HL-60 (cell line): ENCODE measurements at places on chromosomes 16 and 17.
A peak's percentile ranks its signal among the peaks of the same experiment; 100 is the strongest.

GRCh38 chr17:22138861-22139469 is 446.6 kb downstream of the KCNJ18 start:
- no peak for DNase-seq

DNA sequence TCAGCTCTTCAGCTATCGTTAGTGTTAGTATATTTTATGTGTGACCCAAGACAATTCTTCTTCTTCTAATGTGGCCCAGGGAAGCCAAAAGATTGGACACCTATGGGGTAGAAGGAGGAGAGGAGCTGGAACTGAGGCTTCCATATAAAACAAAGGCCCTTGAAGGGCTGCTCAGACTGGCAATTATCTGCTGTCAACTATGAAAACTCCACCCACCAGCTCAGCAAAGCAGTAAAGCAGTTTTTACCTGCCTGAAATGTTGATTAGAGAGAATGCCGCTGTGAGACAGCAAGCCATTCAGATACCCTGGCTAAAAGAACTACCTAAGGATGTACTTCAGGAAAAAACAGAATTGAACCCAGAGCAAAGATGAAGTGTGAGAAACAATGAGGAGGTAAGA is 45.9 kb upstream of the GNAO1 start:
- DNase-seq: no peak

DNA sequence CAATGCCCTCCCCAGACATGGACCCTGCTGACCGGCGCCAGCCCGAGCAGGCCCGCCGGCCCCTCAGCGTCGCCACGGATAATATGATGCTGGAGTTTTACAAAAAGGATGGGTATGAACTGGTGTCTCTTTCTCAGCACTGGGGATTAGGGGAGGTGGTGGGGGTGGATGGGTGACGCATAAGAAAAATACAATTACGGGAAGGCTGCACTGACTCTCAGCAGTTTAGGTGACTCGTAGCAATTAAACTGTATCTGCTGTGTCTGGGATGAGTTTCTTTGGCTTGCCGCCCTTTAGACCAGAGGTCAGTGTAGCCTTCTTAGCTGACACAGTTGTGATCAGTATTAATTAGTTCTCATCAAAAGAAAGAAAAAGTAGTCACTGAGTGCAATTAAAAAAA is 59.0 kb downstream of the ELAC2 start:
- no peak for DNase-seq

GRCh38 chr16:10206215-10206614 is 24.0 kb upstream of the GRIN2A start:
- DNase-seq: no peak

GRCh38 chr16:80092681-80093080 is 448.1 kb upstream of the DYNLRB2 start:
- DNase-seq: no peak

GRCh38 chr17:45578516-45579455 is 88.3 kb upstream of the PLEKHM1 start:
- DNase-seq: no peak

GRCh38 chr16:5925850-5926249 is 828.3 kb upstream of the EEF2KMT start:
- no peak for DNase-seq

- no peak for DNase-seq
These were observed 14.3 kb downstream of the LITAF start for GRCh38 chr16:11572301-11572995.

GRCh38 chr16:86171329-86171728 is 272.4 kb downstream of the IRF8 start:
- no peak for DNase-seq

DNA sequence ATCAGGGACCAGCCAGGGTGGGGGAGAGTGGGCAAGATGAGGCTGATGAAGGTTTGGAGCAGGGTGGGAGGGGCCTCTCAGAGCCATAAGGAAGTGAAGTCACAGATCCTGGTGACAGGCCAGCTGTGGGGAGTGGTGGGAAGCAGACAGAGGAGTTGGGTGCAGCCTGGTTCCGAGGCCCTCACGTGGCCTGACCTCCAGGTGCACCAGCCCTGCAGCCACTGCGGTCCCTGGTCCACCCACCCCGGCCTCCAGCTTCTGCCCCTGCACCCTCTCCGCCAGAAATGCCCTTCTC is 3.9 kb upstream of the ZFPM1 start:
- no peak for DNase-seq

DNA sequence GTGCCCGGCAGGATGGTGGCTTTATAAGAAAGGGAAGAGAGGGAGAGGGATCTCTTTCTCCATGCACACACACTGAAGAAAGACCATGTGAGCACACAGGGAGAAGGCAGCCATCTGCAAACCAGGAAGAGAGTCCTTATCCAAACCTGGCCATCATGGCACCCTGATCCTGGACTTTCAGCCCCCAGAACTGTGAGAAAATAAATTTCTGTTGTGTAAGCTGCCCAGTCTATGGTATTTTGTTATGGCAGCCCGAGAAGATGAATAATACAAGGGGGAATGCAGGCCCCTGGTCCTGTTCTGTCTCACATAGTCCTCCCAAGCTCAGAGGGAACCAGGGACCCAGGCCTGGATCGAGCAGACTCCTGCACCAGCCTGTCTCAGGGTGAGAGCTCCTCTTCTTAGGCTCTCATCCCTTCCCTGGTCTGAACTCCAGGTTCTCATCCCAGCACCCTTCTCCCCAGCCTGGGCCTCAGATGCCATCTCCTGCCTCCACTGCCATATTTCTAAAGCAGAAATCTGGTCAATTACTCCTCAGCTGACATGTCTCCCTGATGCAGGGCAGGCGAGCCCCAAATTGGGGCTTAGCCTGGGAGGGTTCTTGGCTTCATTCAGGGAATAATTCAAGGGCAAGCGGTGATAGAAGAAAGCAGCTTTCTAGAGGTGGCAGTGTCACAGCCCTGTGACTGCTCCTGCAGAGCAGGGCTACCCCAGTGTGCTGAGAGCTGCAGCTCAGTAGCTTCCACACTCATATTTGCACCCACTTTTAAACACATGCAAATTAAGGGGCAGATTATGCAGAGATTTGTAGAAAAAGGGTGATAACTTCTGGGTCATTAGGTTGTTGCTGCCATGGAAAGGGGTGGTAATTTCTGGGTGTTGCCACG is 28.8 kb downstream of the IGFBP4 start:
- no peak for DNase-seq

GRCh38 chr17:45149037-45149668 is 878 bp downstream of the HEXIM1 start:
- DNase-seq: peak; percentile 79

DNA sequence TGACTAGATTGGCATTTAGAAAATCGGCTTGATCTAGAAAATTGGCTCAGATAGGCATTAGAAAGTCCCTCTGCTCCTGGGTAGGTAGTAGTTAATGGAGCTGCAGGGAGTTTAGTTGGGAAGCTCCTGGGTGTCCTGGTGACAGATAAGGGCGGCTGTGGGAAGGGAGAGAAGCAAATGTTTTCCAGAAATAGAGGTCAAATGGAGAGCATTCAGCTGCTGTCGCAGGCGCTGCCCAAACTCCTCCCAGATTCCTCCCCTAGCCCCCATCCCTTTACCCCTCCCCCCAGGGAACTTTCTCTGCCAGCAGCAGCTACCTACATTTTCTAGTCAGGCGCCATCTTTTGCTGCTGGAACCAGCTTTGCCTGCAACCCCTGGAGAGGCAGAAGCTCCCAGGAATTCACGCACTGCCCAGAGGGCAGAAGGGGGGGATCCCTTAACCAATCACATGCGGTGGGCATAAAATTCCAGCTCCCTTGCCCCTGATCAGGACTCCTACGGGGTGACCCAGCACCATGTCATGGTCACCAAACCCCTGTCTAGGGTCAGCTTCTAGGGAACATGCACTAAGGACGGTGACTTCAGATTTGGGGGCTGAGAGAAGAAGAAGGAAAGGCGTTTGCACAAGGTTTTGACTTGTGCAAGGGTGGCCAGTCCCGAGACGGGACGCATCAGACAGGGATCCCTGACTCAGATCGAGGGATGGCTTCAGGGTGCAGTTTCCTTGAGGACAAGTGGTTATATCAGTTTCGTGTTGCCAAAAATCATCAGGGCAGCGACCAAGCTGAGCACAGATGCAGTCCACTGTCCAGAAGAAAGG is 43.8 kb downstream of the SOCS1 start:
- no peak for DNase-seq

- no peak for DNase-seq
These were observed 14.2 kb downstream of the KIF1C start for GRCh38 chr17:5011928-5012327.

DNA sequence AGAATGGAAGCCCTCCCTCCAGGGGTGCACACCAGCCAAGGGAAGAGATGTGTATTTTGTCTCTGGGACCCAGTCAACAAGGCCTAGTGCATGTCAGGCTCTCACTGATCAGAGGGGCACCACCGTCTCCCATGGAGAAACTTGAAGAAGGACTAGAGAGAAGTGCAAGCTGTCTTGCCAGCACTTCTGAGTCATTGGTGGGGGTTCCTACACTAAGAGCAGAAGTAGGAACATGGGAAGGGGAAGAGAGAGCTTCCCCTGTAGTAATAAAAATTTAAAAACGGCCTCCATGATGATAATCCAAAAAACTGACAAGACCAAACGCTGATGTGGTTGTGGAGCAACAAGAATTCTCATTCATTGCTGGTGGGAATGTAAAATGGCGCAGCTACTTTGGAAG is 46.3 kb downstream of the DYNLRB2 start:
- DNase-seq: no peak

DNA sequence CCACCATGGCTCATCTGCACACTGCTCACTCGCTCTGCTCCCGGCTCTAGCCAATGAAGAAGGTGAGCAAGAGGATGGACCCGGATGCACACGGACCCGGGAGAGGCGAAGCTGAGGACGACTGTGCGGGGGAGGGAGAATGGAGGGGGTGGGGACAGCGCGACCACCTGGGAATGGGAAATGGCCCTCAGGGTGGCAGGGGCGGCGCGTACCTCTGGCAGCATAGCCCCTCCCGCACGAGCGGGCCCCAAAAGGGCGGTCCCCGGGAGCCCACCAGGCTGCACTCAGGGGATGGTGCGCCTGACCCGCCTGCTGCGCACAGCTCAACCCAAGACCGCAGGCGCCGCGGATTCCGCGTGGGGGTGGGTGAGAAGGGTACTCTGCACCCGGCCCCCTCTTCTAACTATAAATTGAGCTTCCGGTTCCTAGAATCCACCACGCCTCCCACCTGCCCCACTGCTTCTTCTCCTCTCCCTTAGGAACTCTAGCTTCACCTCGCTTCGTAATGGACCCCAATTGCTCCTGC is 6.1 kb downstream of the MT1H start:
- DNase-seq: no peak

DNA sequence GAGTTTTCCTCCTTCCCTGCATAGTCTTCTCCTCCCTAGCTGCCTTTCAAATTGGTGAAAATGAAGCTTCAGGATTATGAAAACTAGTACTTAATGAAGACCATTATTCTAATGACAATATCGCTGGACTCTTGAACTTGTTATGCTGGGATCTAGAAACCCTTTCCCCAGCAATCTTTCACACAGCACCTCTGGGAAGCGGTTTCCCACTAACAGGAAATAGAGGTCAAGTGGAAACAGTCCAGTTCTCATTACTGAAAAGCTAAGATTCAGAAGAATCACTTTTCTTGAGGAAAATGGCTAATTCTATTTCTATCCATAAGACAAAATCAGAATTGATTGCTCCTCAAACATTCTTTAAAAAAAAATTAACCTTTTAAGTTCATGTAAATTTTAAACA is 2.0 kb upstream of the VEZF1 start:
- no peak for DNase-seq

DNA sequence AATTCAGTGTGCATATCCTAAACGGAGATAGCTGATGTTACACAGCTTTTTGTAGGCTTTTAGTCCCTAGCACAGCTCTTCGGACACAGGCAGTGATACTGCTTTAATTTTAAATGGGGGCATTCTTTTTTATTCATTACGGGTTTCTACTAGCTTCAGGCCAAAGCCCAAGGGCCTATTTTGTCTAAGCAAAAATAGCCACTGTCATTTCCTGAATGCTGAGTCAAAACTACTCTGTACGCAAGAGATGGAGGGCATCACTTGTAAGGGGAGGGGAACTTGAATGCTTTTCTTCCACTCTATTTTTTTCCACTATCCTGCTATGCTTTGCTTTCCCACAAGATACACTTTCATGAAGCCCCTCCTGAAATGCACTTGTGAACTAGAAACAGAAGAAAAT is 360.7 kb downstream of the PMP22 start:
- DNase-seq: no peak

GRCh38 chr17:77684803-77685798 is 273.4 kb upstream of the TNRC6C start:
- DNase-seq: no peak

DNA sequence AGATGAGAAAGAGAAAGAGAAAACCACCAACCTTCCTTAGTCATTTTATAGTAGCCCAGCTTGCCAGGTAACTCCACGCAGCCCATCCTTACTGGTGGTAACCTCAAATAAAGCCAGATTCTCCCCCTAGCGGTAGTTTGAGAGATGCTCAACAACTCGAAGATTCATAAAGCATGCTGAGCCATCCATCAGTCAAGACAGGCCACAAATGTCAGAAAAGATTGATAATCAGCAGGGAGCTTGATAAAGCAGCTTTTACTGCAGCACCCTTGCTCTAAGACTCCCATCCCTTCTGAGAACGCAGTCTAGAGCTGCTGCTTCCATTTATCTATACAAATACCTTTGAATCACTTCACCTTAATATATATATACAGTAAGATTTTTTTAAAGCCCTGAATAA is 451.5 kb upstream of the HSBP1 start:
- DNase-seq: peak; percentile 9

DNA sequence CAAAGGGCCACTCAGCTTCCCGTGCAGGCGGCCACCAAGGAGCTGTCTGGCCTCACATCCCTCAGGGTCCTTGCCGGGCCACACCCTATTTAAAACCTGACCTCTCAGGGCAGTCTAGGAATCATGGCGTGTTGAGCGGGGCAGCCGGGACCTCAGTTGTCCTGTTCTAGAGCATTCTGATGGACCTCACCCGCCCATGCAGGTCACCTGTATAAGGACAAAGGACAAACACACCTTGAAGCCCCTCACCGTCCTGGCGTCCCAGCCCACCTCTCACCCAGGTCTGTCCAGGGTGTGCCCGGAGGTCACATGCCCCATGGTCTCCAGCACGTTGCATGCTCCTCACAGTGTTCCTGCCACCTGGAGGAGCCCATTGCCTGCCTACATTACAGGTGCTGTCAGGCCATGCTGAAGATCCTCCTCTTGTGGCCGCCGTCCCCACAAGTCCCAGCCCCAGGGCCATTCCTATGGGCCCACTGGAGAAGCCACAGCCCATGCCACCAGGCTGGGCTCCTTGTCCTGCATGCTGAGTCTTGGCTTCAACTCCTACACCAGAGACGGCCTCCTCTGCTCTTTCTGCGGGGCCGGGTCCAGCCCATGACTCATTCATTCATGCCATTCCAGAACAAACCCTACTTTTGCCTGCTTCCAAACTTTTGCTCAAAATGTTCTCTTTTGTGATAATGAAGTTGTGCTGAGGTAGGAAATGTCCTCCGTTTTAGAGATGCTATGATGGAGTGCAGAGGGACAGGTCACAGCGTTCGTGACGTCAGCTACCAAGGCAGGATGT is 46.3 kb downstream of the PEMT start:
- no peak for DNase-seq

DNA sequence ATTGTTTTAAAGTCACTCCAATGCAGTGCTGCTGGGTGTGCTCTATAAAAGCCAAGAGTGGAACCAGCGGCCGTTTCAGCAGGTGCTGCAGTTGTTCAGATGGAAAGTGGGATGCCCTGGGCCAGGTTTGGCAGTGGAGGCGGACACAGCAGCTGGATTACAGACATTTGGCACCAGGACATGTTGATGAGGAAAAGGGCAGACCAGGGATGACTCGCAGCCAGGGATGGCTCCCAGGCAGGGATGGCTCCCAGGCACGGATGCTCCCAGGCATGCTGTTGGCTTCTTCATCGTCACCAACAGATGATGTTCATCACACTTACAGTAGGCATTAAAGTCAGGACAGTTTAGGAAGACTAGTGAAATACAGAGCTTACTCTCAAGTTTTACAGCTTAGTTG is 10.0 kb downstream of the GAN start:
- DNase-seq: no peak

GRCh38 chr17:16932611-16933010 is 39.3 kb downstream of the TNFRSF13B start:
- no peak for DNase-seq
